Putamen (tissue), 1 donor: ENCODE measurements at places on chromosomes 5 and 9.
A peak's percentile ranks its signal among the peaks of the same experiment; 100 is the strongest.

DNA sequence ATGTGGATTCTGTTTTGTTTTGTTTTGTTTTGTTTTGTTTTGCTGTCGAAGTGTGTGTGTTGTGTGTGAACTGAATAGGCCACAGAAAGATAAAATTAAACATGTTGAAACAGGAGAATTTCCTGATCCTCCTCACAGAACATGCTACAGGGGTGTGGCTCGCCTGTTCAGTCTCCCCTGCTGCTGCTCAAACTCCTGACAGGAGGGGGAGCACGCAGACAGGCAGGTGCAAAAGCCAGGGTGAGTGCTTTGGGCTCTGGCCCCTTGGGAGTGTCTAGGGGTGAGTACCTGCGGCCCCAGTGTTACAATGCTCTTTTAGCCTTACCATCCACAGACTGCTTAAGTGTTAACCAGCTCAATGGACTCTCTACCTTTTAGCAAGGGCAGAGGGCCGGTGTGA is 473.5 kb downstream of the MAT2B start:
- no peak for DNase-seq

DNA sequence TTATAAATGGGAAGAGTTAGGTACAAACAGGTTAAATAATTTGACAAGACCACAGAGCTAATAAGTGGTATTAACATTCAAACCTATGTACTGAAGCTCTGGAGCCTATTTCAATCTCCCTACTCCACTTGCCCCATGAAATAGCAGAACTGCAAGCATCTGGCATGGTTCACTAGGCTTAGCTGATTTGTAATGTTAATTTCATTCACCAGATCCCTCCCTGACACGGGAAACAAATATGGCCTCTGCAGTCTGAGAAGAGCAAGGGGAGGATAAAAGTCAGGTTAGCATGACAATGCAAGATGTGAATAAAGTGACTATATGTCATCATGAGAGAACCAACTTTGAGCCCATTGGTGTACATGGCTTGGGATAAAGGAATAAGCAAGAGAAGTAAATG is 428.8 kb downstream of the BRINP1 start:
- DNase-seq, result no peak

DNA sequence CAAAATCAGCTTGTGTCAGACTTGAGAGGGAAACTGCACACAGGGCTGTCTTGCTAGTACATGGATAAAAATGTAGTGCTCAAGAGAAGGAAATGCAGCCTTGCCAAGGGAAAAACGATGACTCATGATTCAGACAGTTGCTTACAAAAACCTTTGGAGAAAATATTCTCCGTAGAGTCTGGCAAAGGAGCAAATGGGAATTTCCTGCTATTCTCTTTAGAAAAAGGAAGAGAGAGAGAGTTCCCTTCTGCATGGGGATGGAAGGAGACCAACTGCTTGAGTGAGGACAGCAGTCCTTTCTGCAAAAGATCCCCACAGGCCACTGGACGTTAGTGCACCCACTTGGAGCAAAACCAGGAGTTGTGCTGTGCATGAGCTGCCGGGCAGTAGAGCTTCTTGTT is 7.6 kb downstream of the IFNB1 start:
- peak; percentile 29 for DNase-seq

- DNase-seq, result no peak
These were observed 122.3 kb downstream of the SEMA5A start for GRCh38 chr5:9423571-9423970.

DNA sequence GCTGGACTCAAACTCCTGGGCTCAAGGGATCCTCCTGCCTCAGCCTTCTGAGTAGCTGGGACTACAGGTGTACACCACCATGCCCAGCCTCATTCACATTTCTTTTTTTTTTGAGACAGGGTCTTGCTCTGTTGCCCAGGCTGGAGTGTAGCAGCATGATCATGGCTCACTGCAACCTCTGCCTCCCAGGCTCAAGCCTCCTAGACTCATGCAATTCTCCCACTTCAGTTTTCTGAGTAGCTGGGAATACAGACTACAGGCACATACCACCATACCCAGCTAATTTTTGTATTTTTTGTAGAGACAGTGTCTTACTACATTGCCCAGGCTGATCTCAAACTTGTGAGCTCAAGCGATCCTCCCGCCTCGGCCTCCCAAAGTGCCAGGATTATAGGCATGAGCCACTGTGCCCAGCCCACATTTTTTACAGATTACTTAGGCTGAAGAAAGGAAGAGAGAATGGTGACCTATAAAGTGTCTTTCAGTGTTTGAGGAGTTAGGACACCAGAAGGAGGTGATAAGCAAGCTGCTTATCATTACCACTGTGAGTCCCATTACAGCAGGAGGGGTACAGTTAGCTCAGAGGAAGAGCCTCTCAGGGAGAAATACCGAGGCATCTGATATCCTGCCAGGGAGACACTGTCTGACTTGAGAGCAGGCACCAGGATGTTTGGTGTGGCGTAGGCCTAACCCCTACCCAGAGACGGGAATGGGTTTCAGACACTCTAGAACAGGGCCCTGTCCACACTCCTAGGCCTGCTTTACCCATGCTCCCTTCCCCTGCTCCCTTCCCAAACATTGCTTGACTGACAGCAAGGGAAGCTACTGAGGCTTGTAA is 9.7 kb downstream of the FAXDC2 start:
- no peak for DNase-seq
